Stimulated activated CD4-positive, alpha-beta T cell treated with anti-CD3 and anti-CD28 coated beads, TNF-alpha, amount 100 ng/mL, for 1 hour (primary cell): ENCODE measurements at places on chromosomes 1 and 21.

DNA sequence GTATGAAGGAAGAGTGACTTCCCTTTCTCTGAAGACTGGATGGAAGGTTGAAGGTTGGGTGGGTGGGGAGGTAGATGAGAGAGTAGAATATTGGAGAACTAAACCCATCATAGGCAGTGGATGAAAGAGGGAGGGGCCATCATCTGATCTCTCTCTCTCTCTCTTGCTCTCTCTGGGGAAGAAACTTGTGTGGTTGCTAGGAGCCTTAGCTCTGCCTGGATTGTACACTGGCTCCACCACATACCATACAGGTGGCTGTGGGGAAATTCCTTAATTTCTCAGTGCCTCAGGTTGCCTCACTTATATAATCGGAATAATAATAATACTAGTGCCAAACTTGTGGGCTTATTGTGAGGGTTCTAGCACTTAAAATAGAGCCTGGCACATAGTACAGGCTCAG lies 9.5 kb downstream of the XCL1 start:
- no peak for DNase-seq

GRCh38 chr1:192592517-192592916 lies 16.9 kb downstream of the RGS1 start:
- no peak for DNase-seq

DNA sequence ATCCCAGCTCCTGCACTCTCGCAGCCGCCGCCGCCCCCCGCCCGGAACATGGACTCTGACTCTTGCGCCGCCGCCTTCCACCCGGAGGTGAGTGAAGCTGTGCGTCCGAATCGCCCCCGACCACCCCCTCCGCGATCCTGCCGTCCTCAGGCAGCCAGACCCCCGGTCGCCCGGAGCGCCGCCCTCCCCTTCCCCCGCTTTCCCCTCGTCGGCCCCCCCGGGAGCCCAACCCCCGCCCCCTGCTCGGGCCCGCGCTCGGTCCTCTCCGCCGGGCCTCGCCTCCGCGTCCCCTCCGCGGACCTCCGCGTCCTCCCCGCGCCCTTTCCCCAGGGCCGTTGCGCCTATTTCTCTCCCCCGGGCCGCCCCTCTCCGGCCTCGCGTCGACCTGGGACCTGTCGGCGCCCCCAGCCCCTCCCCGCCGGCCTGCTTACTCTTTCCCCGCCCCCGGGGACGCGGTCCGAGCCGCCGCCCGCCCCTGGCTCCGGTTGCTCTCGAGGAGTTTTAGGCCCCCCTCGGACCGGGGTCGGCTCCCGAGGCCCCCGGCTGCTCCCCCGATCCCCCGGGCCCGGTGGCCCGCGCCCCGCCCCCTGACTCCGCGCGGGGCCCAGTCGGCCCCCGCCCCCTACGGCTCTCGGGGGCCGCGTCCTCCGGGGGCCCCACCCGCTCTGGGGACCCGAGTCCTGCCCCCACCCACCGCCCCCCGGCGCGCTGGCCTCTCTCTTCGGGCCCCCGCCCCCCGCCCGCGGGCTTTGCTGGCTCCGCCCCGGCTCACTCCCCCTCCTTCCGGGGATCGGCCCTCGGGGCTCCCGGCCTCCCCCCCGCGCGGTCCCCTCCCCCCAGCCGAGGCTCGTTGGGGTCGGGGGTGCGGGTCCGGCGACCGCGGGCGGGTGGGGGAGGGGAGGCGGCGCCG lies 743 bp downstream of the PHF13 start:
- DNase-seq = no peak

DNA sequence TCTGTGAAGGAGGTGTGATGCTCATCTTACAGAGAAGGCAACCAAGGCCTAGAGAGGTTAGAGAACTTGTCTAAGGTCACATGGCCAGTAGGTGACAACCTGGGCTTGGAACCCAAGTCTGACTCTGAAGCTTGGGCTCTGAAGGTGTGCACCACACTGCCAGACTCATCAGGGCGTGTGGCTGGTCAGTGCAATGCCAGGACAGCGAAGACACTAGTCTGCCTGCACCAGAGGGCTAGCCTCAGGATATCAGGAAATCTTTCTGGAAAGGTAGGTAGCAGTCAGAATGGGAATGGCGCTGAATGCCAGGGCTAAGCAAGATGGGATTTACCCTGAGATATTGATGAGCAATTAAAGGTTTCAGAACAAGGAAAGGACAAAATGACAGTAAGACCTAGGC lies 34.9 kb downstream of the ELK4 start:
- no peak for DNase-seq

DNA sequence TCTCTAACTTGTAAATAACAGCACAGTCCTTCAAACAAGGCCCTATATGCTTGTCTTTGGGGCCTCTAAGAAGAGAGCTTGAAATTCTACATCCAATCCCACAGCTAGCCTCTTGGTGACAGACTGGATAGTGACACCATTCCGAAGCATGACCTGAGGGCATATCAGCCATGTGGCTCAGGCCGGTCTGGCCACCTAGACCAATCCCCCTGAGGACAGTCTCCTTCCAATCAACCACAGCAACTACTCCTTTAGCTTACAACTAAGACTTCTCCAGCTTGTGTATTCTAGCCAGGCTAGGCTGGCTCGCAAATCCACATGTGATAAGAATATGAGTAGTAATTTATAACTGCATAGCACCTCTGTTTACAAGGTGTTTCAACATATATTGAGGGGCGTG lies 14.0 kb downstream of the BCAR3 start:
- DNase-seq = no peak

- no peak for DNase-seq
Observed at GRCh38 chr1:23288671-23289070, 55.4 kb downstream of the HNRNPR start.
